ENCODE measurements at places on chromosomes 7 and 10.

GRCh38 chr10:26432938-26433337 lies 5.2 kb upstream of the APBB1IP start:
- no peak for DNase-seq

GRCh38 chr7:79452495-79453265 lies 787 bp downstream of the MAGI2 start:
- DNase-seq = peak; percentile 52

DNA sequence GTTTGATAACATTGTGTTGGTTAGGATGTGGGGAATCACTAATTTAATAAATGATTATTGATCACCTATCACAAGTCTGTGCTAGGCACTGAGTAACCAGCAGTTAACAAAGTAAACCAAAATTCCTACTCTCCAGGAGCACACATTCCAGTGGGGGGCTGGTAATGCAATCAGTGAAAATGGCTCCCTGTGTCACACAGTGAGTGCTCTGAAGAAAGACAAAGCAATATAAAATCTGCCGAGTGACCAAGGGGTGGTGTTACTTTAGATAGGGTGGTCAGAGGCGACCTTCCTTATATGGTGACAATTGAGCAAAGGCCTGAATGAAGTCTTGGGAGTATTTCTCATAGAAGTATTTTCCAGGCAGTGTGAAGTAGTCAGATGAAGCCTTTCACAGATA lies 13.6 kb upstream of the SMC3 start:
- no peak for DNase-seq

DNA sequence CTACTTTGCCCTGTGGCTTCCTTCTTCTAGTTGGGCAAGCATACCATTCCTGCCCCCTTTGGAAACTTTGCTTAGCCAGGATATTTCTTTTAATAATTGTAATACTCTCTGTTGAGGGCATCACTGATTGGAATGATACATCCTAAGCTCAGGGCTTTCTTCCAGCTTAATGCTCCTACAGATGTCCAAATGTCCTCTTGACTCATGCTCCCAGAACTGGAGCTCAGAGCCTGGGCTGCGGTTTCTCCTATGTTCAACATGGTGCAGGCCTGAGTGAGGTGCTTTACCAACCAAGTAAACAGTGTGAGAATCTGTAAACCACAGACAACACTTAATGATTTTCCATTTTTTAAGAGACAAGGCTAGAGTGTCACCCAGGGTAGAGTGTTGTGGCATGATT lies 108.6 kb downstream of the LRRC4 start:
- no peak for DNase-seq

GRCh38 chr7:137873979-137874777 lies 27.4 kb upstream of the DGKI start:
- DNase-seq = no peak

Measured in RWPE2 (cell line).